ENCODE measurements at places on chromosomes 11 and 22.
A peak's percentile ranks its signal among the peaks of the same experiment; 100 is the strongest.

DNA sequence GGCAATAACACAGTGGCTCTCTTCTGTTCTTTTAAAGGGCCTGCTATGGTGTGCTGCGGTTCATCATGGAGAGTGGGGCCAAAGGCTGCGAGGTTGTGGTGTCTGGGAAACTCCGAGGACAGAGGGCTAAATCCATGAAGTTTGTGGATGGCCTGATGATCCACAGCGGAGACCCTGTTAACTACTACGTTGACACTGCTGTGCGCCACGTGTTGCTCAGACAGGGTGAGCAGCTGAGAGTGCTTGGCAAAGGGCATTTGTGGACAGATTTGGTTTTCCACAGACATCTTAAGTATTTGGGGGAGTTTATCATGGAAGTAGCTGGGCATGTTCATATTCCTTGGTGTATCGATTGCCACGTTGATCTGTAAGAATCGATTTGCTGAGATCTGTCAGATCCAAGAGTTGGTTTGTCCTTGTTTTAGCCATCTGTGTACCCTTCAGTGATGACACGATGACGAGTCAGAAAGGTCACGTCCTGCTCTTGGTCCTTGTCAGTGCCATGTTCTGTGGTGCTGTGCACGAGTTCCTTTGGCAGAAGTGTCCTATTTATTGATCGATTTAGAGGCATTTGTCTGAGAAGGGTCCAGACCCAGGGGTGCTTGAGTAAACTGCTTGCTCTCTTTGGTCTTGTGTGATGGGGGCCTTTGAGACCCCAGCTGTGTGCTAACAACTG, 4.8 kb downstream of the RPS3 start:
- DNase-seq = no peak

DNA sequence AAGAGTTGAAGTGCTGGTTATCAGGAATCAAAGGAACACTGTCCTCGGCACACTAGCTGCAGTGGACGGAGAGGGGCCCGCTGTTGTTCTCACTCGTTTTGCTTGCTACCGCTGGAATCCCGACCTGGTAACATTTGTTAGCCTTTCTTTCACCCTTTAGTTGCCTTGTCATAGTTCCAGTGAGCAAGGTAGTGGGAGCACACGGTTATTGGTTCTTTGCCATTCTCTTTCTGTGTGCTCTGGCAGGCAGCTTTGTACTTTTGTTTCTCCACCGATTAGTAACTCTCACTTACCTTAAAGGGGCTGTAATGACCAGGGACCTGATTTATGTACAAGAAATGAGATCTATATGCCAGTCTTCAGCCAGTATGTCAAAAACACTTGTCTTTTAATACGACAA, 1.8 kb downstream of the DEPDC7 start:
- no peak for DNase-seq

DNA sequence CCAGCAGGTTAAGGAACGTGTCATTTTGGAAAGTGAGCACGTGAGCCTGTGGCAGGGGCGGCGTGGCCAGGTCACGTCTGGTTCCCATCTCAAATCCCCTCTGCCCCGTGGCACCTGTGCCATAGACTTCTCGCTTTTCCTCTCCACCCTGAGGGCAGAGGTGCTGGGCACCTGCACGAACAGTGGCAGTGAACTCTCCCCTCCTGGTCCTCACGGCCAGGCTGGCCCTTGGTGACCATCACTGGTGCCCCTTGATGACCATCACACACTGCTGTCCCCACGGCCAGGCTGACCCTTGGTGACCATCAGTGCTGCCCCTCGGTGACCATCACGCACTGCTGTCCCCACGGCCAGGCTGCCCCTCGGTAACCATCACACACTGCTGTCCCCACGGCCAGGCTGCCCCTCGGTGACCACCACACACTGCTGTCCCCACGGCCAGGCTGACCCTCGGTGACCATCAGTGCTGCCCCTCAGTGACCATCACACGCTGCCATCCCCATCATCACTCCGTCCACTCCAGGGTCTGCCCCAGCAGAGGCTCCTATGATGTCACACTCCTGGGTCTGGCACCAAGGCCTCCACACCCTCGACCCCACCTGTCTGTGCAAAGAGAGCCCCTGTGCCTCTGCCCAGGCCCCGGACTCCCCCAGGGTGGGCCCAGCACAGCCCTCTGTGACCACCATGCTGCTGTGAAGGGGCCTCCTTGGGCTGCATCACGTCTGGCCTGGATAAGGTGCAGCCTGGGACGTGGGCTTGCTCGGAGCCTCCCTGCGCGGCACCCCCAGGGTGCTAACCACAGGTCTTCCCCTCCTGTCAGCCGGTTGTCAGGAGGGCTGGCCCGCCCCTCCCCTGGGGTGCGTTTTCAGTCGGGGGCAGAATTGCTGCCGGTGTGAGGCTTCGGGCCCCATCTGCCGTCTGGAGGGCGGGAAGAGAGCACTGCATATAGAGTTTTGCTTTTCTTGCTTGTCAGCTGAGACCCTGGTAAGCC, 738.6 kb downstream of the BRD1 start:
- DNase-seq = no peak

DNA sequence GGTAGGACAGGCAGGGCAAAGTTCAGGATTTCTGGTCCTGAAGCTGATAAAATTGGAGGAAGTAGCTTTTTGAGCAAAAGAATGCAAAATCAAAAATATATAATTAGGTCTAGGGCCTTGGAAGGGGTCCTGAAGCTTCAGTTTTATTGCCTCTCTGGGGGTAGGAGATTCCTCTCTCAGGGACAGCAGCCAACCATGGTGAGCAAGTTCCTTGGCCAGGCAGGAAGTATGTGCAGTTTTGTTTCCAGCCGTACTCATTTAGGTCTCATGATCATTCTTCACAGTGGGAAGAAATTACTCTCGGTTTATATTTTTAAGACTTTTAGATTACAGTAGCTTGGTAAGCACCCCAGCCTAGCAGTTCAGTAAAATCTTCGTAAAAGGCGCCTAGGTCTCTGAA, 2.9 kb upstream of the RAB38 start:
- no peak for DNase-seq

- DNase-seq = no peak
These were observed 500.6 kb downstream of the ETS1 start for GRCh38 chr11:128086794-128087193.

GRCh38 chr22:29336751-29337490, 21.4 kb upstream of the RASL10A start:
- DNase-seq = no peak

GRCh38 chr11:8930456-8931175, 2.1 kb downstream of the C11orf16 start:
- DNase-seq = no peak

- DNase-seq = no peak
These were observed 1.1 kb upstream of the RIN1 start for GRCh38 chr11:66337103-66337899.

GRCh38 chr22:49670456-49671330, 157.0 kb downstream of the BRD1 start:
- DNase-seq = no peak

- DNase-seq = peak; percentile 49
These were observed at the start of gene CNTN5 for GRCh38 chr11:99020352-99021225. CNTN5 (plus strand) TSS chr11:99020949.

GRCh38 chr11:94518300-94518699, 6.0 kb downstream of the C11orf97 start:
- DNase-seq = no peak

GRCh38 chr11:95912902-95913560, 10.9 kb downstream of the MTMR2 start:
- DNase-seq = no peak

- no peak for DNase-seq
These were observed 1.5 kb downstream of the ACY3 start for GRCh38 chr11:67648796-67649613.

DNA sequence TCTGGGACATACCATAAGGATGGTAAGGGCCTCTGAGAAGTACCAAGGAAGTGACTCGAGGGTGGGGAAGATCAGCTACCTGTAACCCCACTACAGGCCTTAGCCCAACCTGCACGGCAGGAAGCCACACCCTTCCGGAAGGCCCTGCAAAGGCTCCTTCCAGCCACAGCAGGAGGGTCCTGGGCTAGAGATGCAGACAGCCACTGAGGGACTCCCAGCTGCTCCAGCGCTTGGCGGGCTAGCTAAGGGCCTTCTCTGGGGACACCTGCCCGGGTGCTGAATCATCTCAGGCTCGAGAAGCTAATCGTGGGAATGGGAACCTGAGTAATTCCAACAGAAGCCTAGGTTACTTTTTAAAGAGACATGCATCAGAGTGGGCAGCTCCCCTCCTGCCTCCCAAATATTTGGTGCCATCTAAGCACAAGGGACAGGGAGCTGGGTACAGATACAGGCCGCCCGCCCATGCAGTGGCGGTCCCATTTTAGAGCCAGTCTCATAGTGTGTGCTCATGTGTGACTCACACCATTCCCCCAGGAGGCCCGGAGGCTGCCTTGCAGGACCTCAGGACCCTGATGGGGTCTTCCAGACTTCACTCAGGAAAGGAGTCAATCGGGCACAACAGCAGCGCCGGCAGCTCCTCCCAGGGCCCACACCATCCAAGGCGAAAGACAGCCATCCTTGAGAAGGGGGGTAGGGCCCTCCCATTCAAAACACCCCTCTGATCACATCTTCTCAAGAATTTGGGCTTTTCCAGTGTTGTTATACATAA, 8.0 kb downstream of the MYH9 start:
- DNase-seq = no peak

DNA sequence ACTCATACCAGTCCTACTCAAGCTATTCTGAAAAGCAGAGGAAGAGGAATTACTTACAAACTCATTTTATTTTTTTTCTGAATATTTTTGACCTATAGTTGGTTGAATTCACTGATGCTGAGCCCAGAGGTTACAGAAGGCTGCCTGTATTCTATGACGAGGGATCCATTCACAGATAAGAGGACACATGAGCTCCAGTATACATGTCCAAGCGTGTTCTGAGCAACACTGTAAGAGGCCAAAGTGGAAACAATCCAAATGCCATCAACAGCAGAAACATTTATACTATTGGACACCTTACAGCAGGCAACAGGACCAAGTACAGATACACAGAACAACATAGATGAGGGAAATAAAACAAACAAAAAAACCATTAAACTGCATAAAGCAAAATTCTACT, 10.3 kb downstream of the KDM4E start:
- DNase-seq = no peak

DNA sequence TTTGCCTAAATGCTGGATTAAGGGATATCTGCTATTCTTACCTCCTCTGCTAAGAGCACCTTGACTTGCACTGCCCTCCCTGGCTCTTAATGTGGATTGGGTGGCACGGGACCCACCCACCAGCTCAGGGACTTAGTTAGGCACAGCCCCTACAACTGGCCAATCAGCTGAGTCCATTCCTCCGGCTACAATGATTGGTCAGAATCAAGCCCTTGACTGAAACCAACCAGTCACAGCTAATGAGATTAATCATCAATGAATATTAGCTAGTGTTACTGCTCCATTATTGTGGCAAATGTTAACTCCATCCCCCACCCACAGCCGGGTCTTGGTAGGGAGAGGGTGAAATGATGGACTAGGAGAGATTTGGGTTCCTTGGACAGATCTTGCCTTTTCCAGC, 328.0 kb downstream of the MN1 start:
- no peak for DNase-seq

DNA sequence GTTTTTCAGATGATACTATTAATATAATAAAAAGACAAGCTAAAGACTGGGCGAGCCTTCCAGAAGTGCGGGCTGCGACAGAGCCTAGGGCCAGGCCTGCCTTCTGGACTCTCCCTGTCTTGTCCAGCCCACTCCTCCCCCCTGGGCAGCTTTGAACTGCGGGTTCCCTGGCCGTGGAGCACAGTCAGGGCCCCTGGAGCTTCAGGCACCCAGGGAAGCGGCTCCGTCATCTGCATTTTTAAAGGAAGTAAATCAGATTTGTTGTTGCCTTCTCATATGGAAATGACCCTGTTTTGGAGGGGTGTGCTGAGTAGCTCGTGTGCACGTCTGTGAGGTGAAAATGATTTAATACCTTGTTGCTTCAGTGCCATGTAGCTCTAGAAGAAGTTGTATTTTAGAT, 265.3 kb downstream of the TBC1D22A start:
- DNase-seq = no peak

DNA sequence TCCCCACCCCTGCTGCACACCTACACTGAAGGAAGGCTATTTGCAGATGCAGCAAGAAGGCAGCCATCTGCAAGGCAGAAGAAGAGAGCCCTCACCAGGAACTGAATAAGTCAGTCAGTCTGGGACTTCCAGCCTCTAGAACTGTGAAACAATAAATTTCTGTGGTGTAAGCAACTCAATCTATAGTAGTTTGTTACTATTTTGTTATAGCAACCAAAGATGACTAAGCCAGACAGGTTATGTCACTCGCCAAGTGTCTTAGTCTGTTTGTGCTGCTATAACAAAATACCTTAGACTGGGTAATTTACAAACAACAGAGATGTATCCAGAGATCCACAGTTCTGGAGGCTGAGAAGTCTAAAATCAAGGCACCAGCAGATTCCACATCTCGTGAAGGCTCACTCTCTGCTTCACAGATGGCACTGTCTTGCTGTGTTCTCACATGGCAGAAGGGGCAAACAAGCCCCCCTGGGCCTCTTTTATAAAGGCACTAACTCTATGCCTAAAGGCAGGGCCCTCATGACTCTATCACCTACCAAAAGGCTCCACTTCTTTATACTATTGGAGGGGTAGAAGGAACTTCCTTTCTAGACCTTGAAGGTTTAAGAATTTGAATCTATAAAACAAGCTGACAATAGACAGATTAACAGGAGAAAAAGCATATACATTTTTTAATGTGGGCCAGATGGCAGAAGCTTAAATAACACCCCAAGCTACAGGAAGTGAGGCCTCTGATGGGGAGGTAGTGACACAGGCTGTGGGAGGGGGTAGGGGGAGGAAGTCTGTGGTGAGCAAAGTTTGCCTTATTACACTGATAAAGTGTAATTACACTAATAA, 12.3 kb downstream of the APOL6 start:
- DNase-seq = no peak

GRCh38 chr11:115926138-115926537, 421.9 kb upstream of the CADM1 start:
- no peak for DNase-seq

GRCh38 chr11:117419482-117420142, 92.0 kb downstream of the CEP164 start:
- no peak for DNase-seq

GRCh38 chr11:62665599-62666258, 617 bp downstream of the CSKMT start:
- no peak for DNase-seq

GRCh38 chr11:115085461-115086210, 407.3 kb downstream of the NXPE2 start:
- DNase-seq = no peak

GRCh38 chr11:130121445-130121978, 38.1 kb upstream of the ST14 start:
- DNase-seq = no peak

Measured in progenitor cell of endocrine pancreas (in vitro differentiated cells).